B cell (primary cell): ENCODE measurements at places on chromosomes 6 and 20.
A peak's percentile ranks its signal among the peaks of the same experiment; 100 is the strongest.

GRCh38 chr20:51366155-51366886, 176.2 kb downstream of the NFATC2 start:
- DNase-seq, result no peak

DNA sequence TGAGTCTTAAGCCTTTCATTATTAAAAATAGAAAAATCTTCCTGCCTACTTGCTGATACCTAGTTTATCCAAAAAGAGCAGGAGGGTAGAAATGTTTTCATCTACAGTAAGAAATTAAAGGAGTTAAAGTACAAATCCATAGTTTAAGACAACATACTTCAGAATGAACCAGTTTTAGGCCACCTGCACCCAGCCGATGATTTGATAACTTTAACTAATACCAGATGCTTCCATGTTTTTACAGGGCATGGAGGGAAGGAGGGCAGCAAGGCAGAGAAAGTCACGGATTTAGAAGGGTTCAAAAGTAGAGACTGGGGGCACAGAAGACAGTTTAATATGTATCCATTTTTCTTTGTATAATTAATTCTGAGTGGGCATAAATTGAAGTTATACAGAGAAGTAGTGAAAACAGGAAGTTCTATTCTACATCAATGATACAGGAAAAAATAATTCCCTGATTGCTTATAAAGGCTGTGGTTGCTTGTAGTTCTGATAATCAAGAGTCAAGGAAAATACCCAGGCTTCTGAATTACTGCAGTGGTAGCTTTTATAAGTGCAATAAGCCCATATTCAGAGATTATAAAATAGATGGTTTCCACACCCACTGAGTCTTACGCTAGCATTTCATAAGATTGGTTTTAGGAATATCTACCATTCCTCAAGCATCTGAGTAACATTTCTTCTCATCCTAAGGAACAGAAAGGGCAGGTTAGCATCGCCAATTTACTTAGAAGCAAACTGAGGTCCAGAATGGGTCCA, 72.0 kb downstream of the GMDS start:
- no peak for DNase-seq

DNA sequence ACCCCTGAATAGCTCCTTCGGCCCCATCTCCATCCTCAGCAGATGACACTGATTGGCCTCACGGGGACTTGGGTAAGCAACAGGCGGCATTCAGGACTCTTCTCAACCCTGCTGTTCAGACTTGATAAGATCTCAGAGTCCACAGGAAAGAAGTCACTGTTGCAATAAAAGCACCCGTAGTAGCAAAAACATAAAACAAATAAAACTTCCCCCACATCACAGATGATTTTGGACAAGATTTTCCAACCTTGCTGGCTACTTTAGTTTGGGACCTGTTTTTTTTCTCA, 17.1 kb upstream of the C20orf144 start:
- no peak for DNase-seq

DNA sequence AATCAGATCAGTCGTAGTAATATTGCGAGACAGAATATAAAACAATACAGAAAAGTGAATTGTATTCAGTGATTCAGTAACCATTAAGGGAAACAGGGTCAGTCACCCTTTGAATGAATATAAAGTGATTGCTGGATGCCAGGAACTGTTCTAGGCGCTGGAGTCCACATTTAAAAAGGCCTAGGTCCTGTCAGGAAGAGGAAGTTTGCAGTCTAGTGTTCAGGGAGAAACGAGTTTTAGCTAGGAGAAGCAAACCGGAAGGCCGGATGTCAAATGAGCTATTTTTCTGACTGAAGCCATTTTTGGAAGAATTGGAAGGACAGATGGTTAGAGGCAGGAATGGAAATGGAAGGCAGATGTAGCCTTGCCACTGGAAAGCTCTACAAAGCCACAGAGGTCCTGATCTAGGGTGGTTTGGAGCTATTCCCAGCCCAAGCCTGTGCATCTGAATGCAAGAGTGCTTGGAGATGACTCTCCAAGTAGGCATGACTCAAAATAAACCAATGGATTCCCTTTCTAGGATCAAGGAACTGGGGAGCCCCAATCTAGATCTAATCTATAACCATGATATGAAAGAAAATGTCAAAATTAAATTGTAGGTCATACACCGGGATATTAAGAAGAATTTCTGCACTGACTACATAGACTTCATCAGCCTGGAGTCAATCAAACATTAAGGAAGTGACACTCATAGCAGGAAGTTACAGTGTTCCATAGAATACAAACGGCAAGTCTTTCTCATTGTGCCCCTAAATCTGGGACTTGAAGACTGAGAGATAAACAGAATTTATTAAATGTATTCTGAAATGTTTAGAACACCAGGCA, 36.8 kb upstream of the CDKAL1 start:
- DNase-seq, result no peak

DNA sequence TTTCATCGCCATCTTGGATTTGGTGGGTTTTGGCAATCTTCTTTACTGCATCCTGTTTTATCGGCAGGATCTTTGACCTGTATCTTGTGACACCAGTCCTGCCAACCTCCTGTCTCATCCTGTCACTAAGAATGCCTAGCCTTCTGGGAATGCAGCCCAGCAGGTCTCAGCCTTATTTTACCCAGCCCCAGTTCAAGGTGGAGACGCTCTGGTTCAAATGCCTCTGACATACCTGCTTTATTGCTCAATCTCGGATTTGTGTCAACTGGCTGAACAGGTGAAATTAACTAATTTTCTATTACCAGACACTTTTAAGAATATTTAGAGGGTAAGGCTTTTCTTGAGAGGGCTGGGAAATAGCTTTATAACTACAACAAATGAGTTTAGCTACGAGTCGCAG, 102.5 kb downstream of the SASH1 start:
- DNase-seq, result no peak

GRCh38 chr6:97790926-97791590, 508.0 kb upstream of the MMS22L start:
- DNase-seq, result no peak

GRCh38 chr6:27847706-27848105, 64.5 kb downstream of the OR2B2 start:
- no peak for DNase-seq

DNA sequence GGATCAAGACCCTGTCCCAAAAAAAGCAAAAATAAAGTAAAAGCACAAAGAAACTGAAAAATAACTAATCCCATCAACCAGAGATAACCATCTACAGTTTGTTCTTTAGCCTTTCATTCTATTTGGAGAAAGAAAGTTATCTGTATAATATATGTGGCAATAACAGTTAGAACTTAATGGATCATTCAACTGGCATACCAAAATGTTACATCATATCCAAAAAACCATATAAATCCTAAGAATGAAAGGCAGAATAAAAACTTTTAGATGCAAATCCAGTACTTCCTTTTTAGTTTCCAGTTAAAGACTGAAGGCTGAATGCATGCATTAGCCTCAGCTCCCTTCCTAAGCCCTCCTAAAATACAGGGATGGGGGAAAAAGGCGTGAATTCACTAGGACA, 25.2 kb downstream of the ILRUN start:
- DNase-seq, result no peak

GRCh38 chr20:22455259-22455658, 129.1 kb downstream of the FOXA2 start:
- no peak for DNase-seq

DNA sequence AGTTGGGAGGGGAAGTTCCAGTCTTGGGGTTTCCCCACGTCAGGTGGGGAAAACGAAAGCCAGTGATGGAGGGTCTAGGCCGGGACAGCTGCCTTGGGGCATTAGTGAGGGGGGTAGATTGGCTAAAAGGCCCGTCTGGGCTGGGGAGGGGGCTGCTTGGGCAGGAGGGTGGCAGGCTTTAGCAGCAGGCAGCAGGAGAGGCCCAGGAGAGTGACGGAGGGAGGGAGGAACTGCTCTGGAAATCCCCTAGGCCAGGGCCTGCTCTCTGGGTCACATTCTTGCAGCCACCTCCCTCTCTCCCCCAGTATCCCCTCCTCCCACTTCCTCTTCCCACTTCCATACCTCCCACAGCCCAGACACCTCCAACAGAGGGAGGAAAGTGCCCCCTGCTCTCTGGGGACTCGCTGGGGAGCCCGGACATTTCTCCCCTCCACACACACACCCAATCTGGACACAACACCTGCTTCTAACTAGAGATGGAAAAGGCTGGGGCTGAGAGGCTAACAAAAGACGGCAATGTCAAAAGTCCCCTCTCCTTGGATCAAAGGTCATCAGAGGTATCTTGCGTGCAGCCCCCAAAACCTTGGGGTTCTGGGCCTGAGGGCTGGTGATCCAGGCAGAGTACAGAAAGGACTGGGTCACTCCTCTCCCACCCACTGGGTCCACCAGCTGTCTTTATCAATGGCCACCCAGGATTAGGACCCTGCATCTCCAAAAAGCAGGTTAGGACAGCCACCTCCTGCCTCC, 1.8 kb downstream of the NFKBIE start:
- peak; percentile 88 for DNase-seq

GRCh38 chr6:142470421-142470820, 168.6 kb downstream of the ADGRG6 start:
- DNase-seq, result no peak

DNA sequence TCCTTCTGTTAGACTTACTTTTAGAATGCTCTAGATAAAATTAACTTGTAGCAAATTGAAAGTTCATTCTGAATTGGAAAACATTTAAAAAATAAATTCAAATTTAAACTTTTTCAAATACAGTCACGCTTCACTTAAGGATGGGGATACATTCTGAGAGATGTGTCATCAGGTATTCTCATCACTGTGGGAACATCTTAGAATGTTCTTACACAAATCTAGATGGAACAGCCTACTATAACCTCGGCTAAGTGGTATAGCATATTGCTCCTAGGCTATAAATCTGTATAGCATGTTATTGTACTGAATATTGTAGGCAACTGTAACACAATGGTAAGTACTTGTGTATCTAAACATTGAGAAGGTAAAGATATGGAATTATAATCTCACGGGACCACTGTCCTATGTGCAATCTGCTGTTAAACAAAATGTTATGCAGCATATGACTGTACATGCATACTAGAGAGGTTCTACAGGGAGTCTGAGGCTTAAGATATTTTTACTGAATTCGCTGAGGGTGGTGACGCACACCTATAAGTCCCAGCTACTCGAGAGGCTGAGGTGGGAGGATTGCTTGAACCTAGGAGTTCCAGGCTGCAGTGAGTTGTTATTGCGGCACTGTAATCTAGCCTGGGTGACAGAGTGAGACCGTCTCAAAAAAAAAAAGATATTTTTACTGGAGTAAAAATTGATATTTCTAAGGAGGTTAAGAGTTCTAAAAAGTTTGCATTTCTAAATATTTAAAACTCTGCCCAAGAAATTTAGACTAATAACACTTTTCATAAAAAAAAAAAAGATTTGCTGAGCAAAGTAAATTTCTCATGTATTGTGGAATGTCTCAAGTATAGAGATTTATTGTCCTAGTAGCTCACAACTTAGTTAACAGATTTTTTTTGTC, 87.3 kb upstream of the TULP1 start:
- DNase-seq, result no peak

- DNase-seq, result no peak
Observed at GRCh38 chr6:153000243-153000642, 2.3 kb downstream of the MTRF1L start.

DNA sequence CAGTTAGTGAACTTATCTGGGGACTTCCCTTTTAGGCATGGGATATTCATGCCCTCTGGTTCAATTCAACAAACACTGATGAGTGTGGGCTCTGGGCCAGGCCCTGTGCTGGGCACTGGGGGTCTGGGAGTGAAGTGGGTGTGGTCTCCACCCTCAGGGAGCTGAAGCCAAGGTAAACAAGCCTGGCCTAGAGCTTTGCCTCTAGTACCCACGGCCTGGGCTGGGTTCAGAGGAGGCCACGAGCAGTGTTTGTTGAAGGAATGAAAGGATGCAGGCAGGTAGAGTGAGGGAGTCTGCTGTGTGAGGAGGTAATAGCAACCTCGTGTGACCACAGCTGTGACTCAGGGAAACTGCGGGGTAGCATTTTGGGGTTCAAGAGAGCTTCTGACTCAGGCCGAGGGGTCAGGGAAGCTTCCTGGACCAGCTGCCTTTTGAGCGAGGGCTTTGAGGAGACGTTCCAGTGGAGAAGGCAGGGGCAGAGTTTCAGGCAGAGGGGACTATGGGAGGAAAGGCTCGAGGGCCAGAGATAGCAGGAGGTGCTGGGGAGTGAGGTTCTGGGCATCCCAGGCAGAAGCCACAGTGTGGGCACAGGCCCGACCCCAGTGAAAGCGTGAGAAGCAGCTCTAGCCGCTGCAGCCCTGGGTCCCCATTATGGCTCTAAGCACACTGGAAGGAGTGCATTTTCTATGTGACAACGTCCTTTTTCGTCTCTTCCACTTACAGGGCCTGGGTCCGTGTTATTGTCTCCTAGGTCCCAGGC, 5.6 kb downstream of the MYLK2 start:
- peak; percentile 2 for DNase-seq

DNA sequence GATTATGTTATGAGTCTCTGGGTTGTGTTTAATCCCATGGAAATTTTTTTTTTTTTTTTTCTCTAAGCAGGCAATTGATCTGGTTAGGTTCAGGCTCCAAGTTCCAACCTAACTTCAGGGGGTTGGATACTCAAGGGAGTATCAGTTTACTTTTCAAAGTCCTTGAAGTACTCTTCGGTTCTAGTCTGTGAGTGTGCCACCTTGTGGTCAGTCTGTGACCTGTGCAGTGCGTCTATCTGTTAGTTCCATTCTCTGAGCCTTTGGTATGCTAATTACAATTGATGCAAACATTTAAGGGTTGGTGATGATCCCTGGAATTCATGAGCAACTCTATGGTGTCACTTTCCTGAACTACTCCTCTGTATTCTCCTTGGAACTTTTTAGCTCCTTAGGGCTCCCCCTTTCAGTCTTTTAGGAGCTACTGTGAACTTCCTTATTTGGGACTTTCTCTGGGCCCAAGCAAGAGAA, 342.0 kb downstream of the SOX4 start:
- peak; percentile 8 for DNase-seq

DNA sequence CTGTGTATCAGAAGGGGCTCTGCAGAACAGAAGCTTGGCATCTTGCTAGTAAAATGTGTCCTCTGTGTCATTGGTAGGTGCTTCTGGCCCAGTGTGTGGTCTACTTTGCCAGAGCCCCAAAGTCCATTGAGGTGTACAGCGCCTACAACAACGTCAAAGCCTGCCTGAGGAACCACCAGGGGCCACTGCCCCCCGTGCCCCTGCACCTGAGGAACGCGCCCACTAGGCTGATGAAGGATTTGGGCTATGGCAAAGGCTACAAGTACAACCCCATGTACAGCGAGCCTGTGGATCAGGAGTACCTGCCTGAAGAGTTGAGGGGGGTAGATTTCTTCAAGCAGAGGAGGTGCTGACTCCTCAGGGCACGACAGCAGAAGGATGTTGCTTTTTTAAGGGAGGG, 19.7 kb downstream of the WRNIP1 start:
- DNase-seq, result no peak

- no peak for DNase-seq
Observed at GRCh38 chr20:24131684-24132083, 143.1 kb upstream of the GGTLC1 start.

DNA sequence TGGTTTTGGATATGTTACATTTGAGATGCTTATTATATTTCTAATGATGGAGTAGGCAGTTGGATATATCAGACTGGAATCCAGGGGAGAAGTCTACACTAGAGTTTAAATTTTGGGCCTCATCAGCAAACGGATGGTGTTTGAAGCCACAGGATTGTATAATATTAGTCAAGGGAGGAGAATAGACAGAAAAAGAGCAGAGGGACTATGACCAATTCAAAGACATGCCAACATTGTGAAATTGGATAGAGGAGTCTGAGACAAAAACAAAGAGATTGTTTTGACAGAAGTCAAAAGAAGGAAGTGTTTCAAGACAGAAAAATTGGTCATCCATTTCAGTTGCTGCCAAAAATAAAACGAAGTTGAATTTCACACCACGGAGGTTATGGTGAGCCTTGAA, 66.5 kb downstream of the NOX3 start:
- DNase-seq, result no peak

GRCh38 chr20:1528811-1529210, 28.7 kb downstream of the SIRPD start:
- DNase-seq, result no peak
